NCI-H2029 treated with DMSO at 0.1 percent for 48 hours (cell line): ENCODE measurements at places on chromosomes 11 and 22.

DNA sequence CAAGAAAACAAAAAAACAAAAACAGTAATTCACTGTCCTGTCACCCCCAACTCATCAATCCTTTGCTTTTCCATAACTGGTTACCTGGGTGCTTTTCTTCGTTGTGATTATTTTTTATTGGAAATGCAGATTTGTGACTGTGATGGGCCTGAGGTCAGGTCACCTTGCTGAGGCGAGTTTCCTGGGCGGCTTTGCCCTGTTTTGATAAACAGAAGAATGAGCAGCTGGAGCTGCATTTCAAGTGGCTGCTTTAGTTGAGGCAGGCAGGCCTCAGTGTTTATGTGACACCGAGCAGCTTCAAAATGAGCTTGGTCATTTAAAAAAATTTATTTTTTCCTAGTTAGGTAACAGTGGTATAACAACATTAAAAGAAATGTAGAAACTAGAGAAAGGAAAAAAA lies 22.2 kb downstream of the PTPRJ start:
- no peak for DNase-seq

DNA sequence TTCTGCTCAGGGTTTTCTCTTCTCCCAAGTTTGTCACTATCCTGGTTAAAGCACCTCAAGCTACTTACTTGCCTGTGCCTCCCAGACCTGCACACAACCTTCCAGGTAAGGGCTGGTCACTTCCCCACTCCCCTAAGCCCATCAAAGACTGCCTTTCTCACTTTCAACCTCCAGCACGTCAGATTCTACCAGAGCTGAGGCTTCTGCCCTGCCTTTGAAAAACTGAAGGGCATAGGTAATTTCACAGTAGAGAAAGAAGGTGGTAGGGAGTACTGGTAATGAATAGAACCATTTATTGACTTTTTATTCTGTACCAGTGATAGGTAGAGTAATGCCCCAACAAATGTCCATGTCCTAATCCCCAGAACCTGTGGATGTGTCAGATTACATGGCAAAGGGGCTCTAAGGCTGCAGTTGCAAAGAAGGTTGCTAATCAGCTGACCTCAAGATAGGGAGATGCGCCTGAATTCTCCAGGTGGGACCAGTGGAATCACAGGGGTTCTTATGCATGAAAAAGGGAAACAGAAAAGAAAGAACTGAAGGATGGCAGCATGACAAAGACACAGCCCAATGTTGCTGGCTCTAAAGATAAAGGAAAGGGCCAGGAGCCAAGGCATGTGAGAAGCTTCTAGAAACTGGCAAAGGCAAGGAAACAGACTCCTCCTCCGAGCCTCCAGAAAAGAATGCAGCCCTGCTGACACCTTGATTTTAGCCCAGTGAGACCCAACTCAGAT lies 89.0 kb downstream of the SLC1A2 start:
- no peak for DNase-seq

- no peak for DNase-seq
Measured at GRCh38 chr22:44650806-44651205, 51.2 kb upstream of the PRR5 start.

- DNase-seq: no peak
Measured at GRCh38 chr11:68838572-68838964, 3.1 kb downstream of the CPT1A start.

GRCh38 chr22:19701420-19702145 lies 12.7 kb upstream of the SEPTIN5 start:
- no peak for DNase-seq

DNA sequence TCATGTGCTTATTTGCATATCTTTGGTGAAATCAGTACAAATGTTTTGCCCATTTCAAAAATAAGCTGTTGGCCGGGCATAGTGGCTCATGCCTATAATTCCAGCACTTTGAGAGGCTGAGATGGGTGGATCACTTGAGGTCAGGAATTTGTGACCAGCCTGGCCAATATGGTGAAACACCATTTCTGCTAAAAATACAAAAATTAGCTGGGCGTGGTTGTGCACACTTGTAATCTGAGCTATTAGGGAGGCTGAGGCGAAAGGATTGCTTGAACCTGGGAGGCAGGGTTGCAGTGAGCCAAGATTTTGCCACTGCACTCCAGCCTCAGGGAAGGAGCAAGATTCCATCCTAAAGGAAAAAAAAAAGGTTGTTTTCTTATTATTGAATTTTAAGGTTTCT lies 136.0 kb downstream of the SWAP70 start:
- DNase-seq: no peak

DNA sequence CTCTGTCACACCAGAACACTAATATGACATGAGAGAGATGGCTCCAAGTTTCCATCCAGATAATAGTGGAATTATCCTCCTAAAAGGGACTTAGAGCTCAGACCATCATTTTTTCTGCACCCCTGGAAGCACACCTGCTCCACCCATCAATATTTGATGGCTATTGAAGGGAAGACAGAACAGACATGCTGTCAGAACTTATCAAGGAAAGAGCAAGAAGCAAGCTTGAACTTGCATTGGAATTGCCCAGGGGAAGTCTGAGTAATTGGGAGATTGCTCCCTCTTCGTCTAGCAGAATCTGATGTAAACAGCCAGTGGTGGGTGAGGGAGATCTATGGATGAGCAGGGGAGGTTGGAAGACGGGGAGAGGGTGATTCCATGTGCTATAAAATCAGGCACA lies 874.4 kb upstream of the TENM4 start:
- no peak for DNase-seq

DNA sequence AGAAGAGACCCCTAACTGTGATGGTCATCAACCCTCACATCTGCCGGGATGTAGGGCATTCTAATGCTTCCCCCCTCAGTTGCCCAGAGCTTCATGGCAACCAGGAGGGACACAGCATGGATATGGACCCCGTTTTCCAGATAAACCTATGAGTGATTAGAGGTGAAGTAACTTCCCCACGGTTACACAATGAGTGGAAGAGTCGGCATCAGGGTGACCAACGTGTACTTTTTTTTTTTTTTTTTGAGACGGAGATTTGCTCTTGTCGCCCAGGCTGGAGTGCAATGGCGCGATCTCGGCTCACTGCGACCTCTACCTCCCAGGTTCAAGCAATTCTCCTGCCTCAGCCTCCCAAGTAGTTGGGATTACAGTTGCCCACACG lies 25.0 kb downstream of the TXN2 start:
- DNase-seq: no peak

- DNase-seq: no peak
Measured at GRCh38 chr11:10122326-10123197, 171.5 kb downstream of the SBF2 start.

GRCh38 chr11:102142333-102142732 lies 32.1 kb downstream of the YAP1 start:
- DNase-seq: no peak

DNA sequence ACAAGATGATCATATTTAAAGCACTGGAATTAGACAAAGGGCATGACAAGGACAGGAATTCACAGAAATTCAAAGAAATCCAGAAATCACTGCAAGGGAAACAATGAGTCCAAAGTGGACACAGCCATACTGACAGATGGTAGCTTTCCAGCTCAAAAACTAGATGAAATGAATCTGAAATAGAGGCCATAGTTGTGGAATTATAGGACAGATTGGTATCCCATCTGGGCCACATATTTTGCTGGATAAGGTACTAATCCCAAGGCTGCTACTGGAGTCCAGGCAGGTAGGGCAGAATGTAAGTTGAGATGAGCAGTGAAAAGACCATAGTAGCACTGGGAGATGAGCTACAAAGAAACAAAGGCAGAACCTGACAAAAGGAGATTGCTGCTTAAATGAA lies 258.3 kb upstream of the ANO3 start:
- no peak for DNase-seq

DNA sequence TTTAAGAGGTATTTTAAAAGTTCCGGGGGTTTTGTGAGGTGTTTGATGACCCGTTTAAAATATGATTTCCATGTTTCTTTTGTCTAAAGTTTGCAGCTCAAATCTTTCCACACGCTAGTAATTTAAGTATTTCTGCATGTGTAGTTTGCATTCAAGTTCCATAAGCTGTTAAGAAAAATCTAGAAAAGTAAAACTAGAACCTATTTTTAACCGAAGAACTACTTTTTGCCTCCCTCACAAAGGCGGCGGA lies 193 bp upstream of the MALAT1 start:
- no peak for DNase-seq
